ENCODE measurements at places on chromosomes 7 and 10.

- DNase-seq: no peak
Measured at GRCh38 chr7:104985259-104985617, 28.8 kb upstream of the KMT2E start.

- peak; percentile 16 for DNase-seq
Measured at GRCh38 chr7:151276666-151277590, 28.4 kb upstream of the SMARCD3 start.

DNA sequence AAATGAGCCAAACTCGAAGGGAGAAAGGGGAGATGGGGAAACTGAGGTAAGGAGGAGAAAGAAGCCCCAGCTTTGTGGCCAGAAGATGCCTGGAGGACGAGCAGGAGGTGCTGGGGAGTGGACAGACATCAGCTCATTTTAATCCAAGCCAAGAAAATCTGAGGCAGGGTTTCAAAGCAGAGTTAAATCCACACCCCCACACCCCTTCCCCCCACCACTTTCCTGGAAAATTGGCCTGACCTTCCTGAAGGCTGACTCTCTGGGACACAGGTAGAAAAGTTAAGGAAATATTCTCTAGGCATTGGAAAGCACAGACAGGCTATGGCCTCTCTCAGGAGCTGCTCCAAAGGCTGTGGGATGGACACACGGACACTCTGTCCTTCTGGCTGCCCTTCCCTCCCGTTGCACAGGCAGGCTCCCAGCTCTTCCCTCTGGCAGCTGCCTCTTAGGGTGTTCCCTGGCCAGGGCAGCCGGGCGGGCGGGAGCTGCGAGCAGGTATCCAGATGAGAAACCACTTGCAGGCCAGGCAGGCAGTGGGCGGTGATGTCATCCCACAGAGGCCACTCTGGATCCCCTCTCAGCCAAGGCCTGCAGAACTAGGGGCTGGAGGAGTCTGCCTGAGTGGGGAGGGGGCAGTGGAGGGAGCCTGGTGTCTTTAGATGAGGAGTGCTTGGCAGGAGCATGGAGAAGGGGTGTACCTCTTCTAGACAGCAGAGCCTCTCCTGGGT, 171.8 kb downstream of the NEURL1 start:
- DNase-seq: no peak

- no peak for DNase-seq
Measured at GRCh38 chr10:124763267-124763666, 19.1 kb upstream of the FAM53B start.

Measured in T follicular helper cell (primary cell).